T-helper 2 cell (primary cell): ENCODE measurements at places on chromosomes 3 and 15.

DNA sequence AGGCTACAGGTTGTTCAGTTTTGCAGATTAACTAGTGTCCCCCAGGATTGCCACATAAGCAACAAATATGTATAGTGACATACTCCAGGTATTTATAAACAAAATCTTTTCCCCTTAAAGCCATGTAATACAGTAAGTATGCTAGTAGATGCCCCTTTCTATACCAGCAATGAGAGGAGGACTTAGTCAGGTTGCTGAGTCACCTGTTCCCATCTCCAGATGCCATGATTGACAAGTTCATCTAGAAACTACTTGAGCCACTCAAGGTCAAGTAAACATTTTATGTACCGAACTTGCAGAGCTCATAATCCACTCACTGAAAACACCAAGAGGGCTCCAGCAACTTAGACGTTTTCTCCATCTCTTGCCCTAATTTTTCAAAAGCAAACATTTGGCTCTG is 18.2 kb downstream of the SLC9A9 start:
- no peak for DNase-seq

DNA sequence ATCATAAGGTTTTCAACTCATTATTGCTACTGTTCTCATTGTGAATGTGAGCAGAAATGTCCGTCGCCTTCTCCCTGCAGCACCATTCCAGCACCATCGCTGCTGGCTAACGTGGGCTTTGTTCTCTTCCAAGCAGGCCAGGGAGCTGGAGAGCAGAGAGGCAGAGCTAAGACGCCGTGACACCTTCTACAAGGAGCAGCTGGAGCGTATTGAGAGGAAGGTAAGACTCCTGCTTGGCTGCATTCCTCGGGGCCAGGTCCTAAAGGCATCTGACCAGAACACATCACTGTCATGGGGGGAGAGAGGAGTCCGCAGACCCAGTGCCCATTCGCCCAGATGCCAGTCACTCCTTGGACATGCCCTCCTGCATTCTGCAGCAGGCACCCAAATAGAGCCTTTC is 130.4 kb upstream of the PLXNA1 start:
- no peak for DNase-seq

GRCh38 chr15:32718227-32718820 is 520 bp downstream of the GREM1 start:
- DNase-seq = no peak

GRCh38 chr3:42194943-42195510 is 71.0 kb downstream of the CCK start:
- DNase-seq = no peak

GRCh38 chr15:65254356-65254755 is 32.3 kb downstream of the PARP16 start:
- DNase-seq = no peak

GRCh38 chr3:122299215-122299614 is 25.8 kb upstream of the CSTA start:
- DNase-seq = no peak

DNA sequence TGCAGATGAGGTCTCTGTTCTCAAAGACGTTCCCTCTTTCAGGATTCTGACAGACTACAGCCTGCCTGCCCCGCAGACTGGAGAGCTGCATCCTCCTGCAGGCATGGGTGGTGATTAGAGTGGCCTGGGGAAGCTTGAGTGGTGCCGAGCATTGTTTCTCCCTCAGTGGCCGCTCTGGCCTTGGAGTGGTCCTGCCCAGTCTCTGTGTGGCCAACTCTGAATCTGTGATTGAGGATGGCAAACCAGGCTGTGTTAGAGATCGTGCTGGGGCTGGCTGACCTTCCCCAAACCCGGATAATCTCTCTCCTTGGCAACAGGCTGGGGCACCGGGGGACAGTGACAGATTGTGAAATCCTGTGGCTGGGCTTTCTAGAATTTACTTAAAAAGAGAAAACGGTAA is 11.0 kb upstream of the ADCY5 start:
- no peak for DNase-seq

DNA sequence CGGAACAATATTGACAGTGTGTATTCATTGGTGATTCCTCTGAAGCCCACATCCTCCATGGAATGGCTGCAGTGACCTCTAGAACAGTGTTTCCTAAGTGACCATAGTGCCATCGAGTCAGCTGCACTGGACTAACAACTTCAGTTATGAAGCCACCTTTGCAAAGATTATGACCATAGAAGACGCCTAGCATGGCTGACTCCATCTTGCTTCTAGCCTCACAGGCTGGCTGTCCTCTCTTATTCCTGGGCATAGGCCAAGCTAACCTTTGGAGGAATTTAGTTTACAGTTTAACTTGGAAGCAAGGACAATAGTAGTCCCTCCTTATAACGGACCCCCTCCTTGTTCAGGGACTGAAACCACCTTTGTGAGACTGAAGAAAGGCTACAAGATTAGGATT is 37.3 kb upstream of the OSBPL11 start:
- no peak for DNase-seq

DNA sequence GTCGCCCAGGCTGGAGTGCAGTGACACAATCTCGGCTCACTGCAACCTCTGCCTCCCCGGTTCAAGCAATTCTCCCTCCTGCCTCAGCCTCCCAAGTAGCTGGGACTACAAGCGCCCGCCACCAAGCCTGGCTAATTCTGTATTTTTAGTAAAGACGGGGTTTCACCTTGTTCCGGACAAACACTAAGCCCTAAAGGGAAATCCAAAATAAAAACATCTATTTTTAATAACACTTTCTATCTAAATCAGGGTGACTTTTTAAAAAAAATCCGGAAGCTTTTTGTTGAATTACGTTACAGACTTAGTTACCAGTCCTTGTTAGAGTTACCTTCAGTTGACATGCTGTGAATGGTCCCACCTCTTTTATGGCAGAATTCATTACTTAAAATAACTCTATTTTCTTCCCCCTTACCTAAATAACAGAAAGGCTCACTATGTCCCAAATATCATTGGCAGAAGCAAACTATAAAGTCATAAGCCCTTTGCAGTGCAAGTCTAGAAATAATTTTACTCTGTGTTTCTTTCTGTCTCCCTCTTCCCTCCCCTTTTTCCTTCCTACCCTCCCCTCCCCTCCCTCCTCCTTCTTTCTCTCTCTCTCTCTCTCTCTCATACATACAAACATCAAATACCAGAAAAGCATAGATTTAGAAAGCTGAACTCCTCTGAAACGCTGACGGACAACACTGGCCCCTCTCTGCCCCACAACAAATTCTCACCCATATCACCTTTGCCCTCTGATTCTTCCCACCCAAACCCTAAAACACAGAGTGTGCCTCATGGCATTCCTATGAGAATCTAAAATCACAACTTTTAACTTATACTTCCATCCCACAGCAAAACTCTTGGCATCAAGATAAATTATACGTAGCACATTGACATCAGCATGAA is 18.3 kb downstream of the THBS1 start:
- DNase-seq = no peak

- DNase-seq = no peak
These were observed 498 bp upstream of the SEMA4B start for GRCh38 chr15:90200534-90201129.

- DNase-seq = no peak
These were observed 24.8 kb downstream of the ZBTB38 start for GRCh38 chr3:141392897-141393734.

DNA sequence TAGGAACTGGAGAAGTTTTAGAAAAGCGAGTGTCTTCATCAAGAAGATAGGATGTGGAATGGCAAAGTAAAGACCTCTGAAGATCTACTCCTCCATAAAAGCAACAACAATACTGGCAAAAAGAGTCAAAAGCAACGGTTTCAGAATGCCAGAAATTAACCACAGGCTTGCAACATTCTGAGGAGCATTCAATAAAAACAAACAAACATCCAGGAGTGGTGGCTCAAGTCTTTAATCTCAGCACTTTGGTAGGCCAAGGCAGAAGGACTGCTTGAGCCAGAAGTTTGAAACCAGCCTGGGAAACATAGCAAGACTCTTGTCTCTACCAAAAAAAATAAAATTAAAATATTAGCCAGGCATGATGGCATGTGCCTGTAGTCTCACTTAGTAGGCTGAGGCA is 143.2 kb upstream of the HACD2 start:
- no peak for DNase-seq

DNA sequence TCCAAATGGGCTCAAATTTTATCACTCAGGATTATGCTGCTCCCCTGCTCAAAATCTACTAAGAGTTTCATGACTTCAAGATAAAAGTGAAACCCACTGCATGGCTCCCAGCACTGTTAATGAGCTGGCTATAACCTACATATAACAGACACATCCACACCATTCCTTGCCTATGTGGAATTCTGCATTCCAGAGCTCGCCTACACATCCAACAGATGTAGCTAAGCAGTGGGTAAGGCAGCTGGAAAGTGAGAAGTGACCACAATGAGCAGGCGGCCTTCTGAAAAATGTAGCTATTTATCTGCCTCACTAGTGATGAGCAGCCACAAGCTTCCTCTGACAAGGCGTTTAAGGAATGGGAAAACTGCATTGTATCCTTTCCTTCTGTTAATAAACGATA is 92.0 kb upstream of the TRIM42 start:
- DNase-seq = no peak

GRCh38 chr3:185927501-185928200 is 10.2 kb downstream of the TRA2B start:
- no peak for DNase-seq

- no peak for DNase-seq
These were observed 57.8 kb downstream of the IMPG2 start for GRCh38 chr3:101262393-101263240.

GRCh38 chr15:28875461-28876000 is 10.2 kb upstream of the APBA2 start:
- no peak for DNase-seq

DNA sequence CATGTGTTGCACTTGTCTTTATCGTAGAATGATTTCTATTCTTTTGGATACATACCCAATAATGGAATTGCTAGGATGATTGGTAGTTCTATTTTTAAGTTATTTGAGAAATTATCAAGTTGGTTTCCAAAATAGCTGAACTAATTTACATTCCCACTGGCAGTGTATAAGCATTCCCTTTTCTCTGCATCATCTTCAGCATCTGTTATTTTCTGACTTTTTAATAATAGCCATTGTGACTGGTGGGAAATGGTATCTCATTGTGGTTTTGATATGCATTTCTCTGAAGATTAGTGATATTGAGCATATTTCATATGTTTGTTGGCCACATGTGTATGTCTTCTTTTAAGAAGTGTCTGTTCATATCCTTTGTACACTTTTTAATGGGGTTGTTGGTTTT is 81.7 kb upstream of the NUDT16 start:
- DNase-seq = no peak

DNA sequence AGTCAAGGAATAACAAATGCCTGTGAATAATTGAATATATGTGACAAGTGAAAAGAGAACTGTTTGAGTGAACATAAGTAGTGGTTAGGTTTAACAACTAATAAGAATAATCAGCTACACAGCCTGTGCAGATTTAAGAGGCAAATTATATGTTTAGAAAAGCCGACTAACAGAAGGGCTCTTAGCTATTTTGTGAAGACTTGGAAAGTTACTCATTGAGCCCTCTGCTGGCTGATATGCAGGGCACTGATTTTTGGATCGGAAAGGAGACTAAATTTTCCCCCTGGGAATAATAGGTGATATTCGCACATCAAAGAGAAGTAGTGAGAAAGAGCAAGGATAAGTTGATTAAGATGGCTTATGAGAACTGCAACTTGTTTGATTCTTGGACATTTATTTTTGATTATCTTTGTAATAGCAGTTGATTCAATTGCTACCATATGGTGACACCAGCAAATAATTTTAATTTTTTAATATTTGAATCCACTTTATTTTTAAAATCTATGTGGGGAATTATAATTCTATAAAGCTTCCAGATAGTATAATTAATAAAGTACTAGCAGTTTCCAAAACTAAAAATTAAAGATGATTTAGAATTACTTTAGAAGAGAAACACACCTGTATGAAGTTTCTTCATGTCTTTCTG is 156.2 kb downstream of the NLGN1 start:
- no peak for DNase-seq

DNA sequence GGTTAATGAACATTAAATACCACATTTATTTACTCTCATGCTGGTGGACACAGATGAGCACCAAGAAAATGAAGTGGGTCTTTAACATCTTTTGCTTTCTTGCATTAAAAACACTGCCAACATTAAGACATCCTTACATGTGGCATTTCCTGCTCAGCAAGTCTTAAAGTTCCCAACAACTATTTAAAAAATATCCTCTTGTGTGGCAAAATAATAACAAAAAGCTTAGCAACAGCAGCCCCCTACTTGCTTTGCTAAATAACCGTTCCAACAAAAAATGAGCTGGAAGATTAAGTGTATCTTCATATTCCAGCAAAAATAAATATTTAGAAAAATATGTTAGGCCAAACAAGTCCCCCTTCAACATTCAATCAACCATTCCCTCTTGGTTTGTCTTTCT is 93.1 kb downstream of the SUCLG2 start:
- no peak for DNase-seq

DNA sequence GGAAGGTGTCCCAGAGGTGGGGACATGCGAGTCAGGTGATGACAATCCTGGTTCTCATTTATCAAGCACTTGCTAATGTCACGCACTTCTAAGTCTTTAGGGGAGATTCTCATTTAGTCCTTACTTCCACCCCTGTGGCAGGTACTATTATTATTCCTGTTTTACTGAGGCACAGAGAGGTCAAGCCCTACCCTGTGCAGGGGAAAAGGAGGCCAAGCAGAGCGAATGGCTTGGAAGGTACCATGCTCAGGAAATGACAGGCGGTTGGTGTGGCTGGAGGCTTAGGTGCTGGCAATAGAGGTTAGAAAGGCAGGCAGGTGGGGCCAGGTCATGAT is 268.9 kb downstream of the UACA start:
- DNase-seq = no peak

- no peak for DNase-seq
These were observed 127.5 kb upstream of the STRIT1 start for GRCh38 chr3:155420881-155421486.

DNA sequence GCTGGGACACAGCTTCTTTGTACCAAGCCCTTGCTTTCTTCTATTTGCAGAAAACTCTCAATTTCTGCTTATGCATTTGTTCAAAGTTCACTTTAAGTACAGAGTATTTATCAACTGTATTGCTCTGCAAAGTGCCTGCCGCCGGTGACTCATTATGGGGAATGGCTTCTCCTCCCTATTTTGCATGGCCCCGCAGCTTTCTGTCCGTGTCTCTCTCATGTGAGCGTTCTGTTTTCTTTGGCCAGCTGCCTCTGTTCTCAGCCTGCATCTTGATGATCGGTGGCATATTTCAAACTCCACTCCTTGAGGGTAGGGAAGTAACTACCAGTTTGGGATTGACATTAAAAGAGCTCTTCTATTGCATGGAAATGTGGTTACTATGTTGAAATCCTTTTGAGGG is 28.6 kb upstream of the ST8SIA2 start:
- DNase-seq = no peak
